ENCODE measurements at places on chromosomes 7 and 10.

DNA sequence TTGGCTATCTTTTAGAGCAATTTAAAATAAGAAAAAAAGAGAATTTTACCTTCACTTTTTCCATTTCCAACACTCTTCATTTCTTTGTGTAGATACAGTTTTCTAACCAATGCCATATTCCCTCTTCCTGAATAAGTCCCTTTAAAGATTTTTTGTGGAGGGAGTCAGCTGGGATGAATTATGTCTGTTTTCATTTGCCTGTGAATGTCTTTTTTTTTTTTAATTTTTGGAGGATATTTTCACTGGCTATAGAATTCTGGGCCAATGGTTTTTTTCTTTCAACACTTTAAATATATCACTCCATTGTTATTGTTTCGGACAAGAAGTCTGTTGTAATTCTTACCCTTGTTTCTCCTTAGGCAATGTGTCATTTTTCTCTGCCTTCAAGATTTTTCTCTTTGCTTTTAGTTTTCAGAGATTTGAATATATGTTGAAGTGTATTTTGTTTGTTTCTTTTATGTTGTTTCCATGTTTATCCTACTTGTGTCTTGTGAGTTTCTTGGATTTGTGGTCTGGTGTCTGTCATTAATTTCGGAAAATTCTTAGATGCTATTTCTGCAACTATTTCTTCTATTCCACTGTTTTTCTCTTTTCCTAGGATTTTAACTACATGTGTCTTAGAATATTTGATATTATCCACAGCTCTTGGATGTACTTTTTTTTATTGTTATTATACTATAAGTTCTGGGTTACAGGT, 20.0 kb upstream of the CXCL12 start:
- DNase-seq: no peak

- no peak for DNase-seq
These were observed 13.6 kb downstream of the STAMBPL1 start for GRCh38 chr10:88893611-88894010.

- no peak for DNase-seq
These were observed 54.1 kb downstream of the DYNC2I1 start for GRCh38 chr7:158910254-158911053.

DNA sequence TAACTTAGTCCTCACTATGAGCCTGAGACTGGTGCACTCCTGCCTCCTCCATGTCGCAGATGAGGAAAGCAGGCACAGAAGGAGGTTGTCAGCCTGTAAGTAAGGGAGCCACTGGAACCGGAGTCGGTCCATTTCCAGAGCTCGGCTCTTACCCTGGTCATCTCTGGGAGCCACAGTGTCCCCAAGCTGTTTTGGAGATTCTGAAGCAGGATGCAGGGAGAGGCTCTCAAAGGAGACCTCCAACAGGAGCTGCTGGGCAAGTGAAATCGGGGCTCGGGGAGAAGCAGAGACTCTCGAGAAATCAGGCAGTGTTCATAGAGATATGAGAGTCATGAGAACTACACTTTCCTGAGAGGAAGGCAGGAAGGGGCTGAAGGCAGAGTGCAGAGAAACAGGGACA, 39.0 kb downstream of the VSTM4 start:
- no peak for DNase-seq

GRCh38 chr7:112159351-112159750, 46.8 kb downstream of the DOCK4 start:
- DNase-seq: no peak

GRCh38 chr7:98531717-98532116, 85.4 kb upstream of the NPTX2 start:
- DNase-seq: no peak

GRCh38 chr7:50973814-50974213, 191.1 kb upstream of the GRB10 start:
- no peak for DNase-seq

DNA sequence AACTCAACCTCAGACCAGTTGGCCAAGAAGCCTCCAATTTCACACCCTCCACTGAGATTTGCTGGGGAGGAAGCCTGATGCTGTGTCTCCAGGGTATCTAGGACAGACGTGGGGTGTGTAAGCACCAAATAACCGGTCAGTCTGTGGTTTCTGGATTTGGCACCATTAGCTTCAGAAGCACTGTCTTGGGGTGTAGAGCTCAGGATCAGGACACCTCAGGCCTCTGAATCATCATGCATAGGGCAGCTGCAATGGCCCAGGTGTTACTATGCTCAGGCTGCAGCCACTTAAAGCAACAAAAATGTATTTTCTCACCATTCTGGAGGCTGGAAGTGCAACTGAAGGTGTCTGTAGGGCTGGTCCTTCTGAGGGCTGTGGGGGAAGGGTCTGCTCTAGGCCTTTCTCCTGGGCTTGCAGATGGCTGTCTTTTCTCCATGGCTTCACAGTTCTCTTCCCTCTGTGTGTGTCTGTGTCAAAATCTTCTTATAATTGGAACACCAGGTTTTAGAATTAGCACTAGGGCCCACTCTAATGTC, 73.4 kb upstream of the SEPHS1 start:
- DNase-seq: no peak

- DNase-seq: no peak
These were observed 725.8 kb downstream of the PARD3 start for GRCh38 chr10:34089253-34089652.

GRCh38 chr7:44373418-44373740, 48.0 kb upstream of the CAMK2B start:
- DNase-seq: no peak

- DNase-seq: no peak
These were observed 627 bp upstream of the FLNC start for GRCh38 chr7:128829391-128830166.

GRCh38 chr7:144957998-144958397, 122.1 kb upstream of the TPK1 start:
- no peak for DNase-seq

DNA sequence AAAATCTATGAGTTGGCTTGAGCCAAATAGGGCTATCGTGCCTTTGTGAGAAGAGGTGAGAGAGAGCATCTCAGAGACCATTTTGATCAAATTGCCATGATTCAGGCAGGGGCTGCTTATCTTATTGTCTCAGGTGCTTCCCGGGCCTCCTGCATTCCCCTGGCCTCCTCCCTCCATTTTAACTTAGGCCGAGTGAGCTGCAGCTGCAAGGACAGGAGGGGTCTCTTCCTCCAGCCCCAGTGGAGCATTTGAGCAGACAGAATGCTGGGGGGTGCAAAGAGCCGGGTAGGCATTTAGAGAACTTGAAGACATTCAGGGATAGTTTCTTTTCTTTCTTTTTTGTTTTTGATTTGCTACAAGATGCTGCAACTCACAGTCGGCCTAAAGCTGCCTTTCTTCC, 59.0 kb downstream of the BUB3 start:
- no peak for DNase-seq

DNA sequence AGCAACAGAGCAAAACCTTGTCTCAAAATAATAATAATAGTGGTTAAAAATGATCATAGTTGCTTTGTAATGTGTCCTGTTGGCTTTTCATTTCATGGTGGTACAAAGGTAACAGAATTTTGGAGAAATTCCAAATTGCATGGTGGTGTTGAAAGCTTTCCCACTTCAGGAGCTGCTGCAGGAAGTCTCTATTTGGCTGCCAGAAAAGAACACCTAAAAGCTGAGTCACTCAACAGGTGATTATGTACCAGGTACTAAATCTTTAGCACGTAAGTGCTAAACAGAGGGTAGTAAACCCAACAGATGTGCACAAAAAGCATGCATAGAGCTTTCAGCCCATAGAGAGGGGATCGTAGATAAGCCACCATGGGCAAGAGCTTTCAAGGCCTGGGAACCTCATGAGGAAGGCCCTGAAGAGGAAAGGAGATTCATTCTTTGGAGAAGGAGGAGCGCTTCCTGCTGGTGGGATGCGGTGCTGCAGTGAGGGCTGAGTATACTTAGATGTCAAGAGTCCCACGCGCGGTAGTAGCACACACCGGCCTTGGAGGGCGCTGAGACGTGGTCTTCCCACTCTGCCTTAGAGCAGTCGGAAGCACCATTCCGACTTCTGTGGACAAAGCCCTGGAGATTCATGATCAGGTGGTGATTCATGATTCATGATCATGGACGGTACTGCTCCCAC, 118.7 kb downstream of the RALA start:
- no peak for DNase-seq

DNA sequence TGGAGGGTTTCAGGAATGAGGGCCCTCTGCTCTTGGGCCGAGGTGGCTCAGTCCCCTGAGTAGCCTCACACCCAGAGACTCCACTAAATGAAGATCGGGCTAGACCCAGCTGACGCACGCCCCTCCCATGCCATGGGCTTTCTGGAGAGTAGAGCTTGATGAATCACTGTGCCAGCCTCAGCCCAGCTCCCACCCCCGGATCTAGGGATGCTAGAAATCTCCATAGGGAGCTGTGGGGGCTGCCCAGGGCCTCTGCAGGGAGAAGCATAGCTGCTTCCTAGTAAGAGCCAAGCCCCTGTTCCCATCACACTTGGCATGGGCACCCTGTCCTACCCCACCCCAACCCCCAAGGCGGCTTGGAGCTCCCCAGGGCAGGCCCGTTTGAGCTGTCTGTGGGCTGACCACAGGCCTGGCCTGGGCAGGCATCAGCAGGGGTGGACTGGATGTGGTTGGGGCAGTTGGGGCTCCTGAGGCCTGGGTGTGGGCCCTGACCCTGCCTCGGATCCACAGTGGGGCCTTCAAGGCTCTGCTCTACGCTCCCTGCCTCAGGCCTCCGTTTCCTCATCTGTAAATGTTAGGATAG, 121.2 kb downstream of the ZMIZ1 start:
- DNase-seq: no peak

GRCh38 chr7:137715533-137715932, 131.2 kb downstream of the DGKI start:
- no peak for DNase-seq

GRCh38 chr10:87841186-87841585, 22.1 kb downstream of the KLLN start:
- no peak for DNase-seq

DNA sequence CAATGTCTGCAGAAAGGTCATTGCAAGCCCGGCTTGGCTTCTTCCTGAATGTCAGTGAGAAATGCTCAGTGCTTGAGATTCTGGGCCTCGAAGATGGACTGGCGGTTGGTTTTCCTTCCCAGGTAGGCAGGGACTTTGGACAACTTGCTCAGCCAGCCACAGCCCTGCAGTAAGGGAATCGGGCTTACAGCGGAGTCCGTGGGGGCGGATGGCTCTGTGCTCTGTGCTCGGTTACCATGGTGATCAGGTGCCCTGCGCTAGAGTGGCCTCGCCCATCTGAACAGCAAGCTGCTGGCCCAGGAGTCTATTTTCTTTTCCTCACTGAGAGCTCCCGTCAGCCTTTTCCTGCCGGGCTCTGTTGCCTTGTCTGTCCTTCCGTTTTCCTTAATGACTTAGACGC, 77.8 kb upstream of the SH2B2 start:
- DNase-seq: no peak

DNA sequence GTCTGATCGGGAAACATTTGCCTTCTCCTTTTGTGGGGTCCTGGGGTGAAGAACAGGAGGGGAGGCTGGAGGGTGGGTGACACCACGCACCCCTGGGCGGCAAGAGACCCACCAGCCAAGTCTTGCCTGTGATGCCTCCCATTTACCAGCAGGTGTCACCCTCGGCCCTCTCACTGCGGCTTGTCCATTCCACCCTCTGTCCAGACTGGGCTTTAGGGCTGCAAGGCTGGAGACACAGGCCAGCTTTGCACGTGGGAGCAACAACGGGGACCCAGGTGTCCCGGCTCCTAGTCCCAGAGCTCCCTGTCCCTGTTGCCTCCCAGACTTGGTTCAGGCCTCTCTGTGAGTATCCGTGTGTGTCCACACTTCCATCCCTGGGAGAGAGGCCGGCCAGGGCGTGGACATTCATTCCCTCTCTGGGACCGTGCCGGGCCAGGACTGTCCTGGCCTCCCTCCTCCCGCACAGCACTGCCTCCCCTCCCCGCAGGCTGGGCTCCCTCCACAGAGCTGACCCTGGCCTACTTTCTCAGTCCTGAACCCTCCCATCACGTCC, 36.2 kb upstream of the GTF2IRD1 start:
- peak; percentile 33 for DNase-seq

DNA sequence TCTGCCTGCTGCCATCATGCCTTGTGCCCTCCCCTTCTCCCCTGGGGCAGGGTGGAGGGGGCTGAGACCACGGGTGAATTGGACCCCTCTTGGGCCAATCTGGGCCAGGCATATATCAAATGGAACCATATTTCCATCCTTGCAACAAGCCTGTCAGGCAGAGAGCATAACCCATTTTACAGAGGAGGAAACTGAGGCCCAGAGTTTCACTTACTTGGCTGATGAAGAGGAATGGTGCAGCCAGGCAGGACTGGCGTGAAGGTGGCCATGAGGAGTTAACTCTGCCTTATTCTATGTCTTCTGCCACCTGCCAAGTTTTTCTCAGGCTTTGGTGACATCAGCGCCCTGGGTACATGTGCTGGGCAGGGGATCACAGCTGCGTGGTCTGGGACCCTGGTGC, 155.5 kb upstream of the PCBD1 start:
- no peak for DNase-seq

DNA sequence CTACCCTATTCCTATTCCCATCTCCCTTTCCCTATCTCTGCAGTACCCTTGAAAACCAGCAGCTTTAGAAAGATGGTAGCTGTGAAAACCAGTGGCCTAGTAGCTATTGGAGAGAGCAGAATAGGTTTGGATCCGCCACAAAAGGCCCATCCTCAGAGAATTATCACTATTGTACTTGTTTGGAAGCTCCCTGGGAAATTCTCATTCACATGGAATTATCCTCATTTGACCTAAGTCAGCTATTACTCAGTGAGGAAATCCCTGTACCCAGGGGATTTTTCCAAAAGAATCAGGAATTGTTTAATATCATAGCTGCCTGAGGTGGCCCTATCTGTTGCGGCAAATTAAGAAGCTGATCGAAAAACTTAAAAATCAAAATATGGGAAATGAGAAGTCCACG, 51.6 kb downstream of the DGKI start:
- DNase-seq: no peak

GRCh38 chr7:10703981-10704380, 269.7 kb upstream of the PHF14 start:
- DNase-seq: no peak

GRCh38 chr7:27123477-27124053, 7.0 kb downstream of the HOXA4 start:
- no peak for DNase-seq

DNA sequence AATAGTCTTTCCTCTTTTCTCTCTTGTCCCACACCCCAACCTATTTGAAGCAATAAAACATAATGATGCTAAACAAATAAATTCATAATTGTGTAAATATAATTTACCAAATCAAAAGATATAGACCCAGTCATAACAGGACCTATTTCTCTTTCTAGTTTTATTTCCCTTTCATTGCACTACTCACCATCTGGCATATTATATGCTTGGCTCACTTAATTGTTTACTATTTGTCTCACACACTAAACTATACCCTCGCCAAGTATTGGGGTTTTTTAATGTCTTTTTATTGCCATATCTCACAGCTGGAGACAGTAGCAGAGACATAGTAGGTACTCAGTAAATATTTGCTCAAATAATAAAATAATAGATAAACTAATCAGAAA, 597.5 kb upstream of the PCDH15 start:
- DNase-seq: no peak
